ENCODE measurements at places on chromosomes 2 and 18.

- DNase-seq, result no peak
Measured at GRCh38 chr2:42947809-42948600, 155.6 kb upstream of the HAAO start.

DNA sequence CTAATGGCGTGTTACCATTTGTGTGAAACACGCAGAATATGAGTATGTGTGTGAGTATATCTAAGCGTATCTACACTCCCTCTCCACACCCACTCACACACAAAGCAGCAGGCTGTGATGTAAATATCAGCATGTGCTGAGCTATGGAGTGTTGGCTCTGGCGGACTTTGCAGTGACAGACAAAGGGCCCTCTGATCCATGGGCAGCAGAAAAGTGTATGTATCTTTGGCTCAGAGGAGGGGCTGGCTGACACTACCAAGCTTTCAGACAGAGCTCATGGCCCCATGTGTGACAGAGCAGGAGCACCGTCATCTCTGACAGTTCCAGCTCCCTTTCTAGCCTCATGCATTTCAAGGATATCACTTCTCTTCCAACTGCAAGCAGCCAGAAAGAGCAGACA, 57.2 kb upstream of the ASB18 start:
- DNase-seq, result no peak

DNA sequence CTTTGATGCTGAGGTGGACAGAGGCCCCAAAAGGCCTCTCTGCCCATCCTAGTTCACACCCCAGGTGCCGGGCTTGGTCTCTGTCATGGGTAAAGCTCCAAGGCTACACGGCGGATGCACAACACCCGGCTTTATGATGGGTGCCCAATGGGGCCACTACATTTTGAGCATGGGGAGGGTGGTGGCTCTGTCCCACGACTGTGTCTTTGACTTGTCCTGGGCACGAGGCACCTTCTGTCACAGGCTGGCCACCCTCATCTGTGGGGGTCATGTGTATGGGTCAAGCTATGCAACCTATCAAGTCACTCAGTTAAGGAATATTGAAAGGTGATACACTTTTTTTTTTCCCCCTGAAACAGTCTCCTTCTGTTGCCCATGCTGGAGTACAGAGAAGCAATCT, 63.7 kb downstream of the EDAR start:
- no peak for DNase-seq

DNA sequence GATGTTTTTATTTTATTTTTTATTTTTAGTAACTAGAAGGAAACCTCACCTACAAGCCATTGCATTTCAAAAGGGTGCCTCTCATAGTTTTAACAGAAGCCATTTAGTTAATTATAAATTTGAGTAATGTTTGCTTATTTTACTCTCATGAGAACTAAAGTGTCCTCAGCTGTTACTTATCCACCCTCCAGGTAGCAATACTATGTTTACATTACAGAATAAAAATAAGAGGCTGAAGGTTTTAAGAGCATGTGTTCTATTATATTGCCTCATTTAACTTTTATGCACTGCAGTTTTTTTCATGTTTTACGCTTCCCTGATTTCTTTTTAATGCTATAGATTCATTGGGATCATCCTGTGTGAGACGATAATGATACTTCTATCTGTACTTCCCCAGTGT, 235.5 kb downstream of the THSD7B start:
- no peak for DNase-seq

- no peak for DNase-seq
Measured at GRCh38 chr18:42038936-42039335, 83.9 kb downstream of the PIK3C3 start.

GRCh38 chr2:234102112-234102511, 51.6 kb downstream of the SPP2 start:
- DNase-seq, result no peak
